ENCODE measurements at places on chromosomes 4 and X.
A peak's percentile ranks its signal among the peaks of the same experiment; 100 is the strongest.

- peak; percentile 40 for DNase-seq
These were observed 44.9 kb downstream of the ZBTB49 start for GRCh38 chr4:4334798-4335520.

DNA sequence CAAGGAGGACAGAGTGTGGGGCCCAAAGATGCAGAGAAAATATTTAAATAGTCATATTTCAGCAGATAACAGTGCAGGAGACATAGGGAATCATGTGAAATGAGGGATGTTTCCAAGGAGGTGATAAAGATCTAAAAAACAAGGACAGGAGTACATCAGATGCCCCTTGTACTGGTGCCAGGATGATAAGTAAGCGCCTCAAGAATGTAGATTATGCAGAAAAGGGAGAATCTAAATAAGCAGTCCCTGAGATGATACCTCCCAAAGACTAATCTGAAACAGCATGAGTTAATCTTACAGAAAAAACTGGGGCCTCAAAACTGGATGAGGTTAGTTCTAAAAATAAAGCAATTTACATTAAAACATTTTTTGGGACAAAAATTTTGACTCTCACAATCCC lies 136.1 kb upstream of the WDFY3 start:
- DNase-seq: no peak

DNA sequence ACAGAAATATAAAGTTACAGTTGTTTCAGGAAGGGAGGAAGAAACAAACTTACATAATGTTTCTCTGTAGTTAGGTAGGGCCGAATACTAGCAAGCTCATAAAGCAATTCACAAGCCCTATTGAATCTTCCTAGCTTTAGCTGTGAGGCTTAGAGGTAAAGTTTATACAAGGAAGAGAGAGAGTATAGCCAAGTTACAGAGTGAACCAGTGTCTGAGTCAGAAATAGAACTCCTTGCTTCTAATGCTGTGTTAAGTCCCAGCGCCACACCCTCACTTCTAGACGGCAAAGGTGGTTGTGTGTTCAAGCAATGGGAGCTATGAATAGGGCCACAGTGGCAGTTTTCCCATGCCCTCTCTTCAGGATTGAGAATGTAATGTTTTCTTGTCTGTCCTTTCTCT lies 6.1 kb downstream of the LPAR4 start:
- no peak for DNase-seq

GRCh38 chr4:67700116-67700737 lies 728 bp downstream of the UBA6 start:
- no peak for DNase-seq

DNA sequence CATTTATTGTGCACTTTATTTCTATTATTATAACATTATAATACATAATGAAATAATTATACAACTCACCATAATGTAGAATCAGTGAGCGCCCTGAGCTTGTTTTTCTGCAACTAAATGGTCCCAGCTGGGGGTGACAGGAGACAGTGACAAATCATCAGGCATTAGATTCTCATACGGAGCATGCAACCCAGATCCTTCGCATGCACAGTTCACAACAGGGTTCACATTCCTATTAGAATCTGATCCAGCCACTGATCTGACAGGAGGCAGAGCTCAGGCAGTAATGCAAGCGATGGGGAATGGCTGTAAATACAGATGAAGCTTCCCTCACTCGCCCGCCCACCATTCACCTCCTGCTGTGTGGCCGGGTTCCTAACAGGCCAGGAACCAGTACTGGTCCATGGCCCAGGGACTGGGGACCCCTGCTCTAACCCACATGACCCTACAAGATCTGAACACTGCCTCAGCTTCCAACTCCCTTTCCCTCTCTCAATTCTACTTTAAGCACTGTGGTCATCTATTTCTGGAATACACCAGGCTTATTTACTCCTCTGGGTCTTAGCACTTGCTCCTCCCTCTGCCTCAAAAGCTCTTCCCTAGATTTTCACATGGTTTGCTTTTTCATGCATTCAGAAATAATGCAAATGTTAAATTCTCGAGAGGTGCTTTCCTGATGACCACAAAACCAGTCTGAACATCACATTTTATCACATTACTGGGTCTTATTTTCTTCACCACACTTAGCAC lies 166.8 kb upstream of the HCCS start:
- no peak for DNase-seq

DNA sequence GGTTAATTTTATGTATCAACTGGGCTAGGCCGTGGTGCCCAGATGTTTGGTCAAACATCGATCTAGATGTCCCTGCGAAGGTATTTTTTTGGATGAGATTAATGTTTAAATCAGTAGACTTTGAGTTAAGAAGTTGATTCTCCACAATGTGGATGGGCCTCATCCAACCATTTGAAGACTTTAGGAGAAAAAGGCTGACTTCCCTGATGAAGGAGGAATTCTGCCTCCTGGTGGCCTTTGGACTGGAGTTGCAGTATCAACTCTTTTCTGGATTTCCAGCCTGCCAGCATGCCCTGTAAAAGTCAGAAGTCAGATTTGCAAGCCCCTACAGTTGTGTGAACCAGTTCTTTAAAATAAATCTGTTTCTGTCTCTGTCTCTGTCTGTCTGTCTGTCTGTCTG lies 91.4 kb downstream of the STK32B start:
- peak; percentile 12 for DNase-seq
